ENCODE measurements at places on chromosomes 6 and 20.

GRCh38 chr20:1579488-1579887 is 22.0 kb upstream of the SIRPD start:
- no peak for DNase-seq

DNA sequence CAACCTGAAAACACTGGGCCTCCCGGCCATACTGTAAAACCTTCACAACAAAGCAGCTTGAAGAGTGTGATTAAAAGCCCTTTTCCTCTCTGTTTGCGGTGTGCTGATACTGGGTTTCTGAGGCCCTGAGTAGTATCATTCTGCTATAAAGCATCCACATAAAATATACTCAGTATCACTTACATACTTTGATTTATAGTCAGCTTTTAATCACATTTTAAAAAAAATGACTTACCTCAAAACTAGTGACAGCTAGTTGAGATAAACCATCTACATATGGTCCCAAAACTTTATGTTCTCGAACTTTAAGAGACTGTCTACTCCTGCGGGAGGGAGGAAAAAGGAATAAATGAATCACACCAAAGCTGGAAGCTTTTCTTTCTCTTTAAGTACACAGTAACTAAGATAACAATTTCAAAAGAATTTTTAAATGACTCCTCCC is 135.7 kb downstream of the KIF13A start:
- DNase-seq, result no peak

DNA sequence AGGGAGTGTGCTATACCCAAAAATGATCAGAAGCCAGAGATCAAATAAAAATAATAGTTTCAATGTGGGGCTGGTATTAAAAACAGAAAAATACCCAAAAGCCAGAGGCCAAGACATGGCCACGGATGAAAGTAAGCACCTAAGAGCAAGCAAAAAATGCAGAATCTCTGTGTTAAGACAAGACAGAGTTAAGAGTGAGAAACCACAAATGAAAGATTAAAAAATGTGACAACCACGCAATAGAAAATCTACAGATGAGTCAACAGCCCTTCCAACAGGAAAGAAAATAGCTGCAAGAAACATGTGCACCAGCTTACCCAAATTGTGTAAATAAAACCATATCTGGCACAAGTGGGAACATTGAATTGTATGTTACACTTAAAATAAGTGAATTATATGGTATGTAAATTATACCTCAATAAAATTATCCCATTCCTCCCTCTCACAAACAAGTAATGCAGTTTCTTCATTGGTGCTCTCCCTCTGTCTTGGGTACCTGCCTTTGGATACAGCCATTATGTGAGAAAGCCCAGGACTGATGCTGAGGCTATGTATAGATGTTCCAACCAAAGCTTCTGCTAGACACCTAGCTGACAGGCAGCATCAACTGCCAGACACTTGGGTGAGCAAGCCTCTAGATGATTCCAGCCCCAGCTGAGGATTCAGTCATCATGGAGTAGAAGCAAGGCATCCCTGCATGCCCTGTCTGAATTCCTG is 55.3 kb upstream of the UFL1 start:
- DNase-seq, result no peak

- no peak for DNase-seq
Observed at GRCh38 chr6:41736186-41736733, 852 bp upstream of the TFEB start.

DNA sequence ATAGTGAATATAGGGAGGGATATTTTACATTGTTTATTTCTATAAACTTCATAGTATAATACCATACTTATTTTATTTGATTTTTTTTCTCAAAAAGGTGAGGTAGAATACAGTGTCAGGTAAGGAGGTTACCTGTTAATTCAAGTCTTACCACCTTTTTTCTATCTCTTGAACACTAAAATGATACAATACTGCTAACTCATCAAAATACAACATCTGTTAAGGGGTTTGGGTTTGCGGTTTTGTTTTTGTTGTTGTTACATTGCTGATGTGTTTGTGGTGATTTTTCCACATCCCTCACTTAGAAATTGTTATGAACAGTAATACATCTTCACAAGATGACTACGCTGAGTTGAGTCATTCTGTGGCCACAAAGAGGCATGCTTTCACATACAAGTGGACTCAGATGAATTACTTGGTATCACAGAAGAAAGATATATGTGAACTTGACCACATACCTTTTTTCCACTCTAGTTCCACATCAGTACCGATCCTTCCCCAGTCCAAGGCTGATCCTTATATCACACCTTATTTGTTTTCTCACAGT is 139.4 kb upstream of the ID4 start:
- no peak for DNase-seq

GRCh38 chr6:148608199-148608951 is 138.5 kb upstream of the UST start:
- DNase-seq, result no peak

DNA sequence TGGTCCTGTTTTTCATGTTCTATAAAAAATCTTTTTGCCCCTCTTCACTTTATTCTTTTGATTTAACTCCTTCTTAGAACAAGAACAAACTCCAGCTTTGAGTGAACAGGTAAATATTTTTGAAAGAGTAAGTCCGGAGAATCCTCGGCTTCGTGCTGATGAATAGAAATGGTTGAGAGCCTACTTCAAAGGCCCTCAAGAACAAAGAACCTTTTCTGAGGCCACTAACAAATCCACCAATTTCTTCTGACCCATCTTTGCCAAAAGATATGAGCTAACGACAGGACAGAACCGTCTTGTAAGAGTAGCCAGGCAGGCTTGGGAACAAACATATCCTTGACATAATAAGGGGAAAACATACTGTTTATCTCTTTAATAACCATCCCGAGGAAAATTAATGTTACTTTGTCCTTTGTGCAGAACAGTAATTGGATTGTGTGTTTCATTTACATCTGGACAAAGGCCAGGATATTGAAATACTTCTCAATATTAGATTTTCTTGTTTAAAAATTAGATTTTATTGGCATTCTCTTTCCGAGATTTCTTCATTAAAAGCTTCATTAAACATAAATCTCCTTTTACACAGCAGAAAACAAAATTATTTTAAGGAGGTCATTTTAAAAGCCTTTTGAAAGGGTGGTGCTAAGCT is 52.9 kb downstream of the NOX3 start:
- DNase-seq, result no peak

DNA sequence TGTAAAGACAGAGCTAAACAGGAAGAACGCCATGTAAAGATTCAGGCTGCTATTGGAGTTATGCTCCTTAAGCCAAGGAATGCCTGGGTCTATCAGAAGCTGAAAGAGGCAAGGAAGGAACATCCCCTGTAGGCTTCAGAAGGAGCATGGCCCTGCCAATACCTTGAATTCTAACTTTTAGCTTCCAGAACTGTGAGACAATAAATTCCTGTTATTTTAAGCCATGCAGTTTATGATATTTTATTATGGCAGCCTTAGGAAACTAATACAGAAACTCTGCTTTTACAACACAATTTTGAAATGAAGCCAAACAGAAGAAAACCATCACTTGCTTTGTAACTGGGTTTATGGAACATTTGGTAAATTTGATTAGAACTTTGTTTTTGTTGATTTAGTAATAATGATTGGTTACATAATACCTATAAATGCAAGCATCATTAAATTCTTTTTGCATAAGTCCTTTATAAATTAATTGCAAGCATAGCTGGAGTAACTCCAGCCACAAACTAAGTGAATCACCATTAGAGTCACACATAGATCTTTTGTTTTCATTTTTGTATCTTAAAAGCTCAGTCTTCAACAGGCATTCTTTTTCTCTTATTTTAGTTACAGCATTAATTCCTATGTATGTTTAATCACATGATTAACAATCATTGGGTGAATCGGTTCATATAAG is 33.5 kb upstream of the TSPYL1 start:
- no peak for DNase-seq

GRCh38 chr20:47851774-47852173 is 66.5 kb upstream of the SULF2 start:
- no peak for DNase-seq

DNA sequence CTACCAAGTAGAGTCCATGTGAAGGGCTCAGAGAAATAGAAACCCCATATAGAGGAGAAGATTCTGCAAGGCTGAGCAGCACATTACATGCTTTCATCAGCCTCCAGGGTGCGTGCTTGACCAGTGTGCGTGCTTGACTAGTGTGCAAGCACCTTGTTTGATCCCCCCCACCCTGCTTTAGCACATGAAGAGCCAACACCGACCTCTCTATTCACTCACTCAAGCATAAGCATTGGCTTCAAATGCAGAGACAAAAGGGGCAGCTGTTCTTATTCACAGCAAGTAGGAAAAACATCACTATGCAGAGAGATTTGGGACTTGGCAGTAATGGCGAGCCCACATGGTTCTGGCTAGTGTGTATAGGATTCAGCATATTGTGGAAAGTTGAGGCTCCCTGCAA is 278.7 kb upstream of the RNF217 start:
- DNase-seq, result no peak

GRCh38 chr6:154548130-154548830 is 37.8 kb upstream of the CNKSR3 start:
- DNase-seq, result no peak

DNA sequence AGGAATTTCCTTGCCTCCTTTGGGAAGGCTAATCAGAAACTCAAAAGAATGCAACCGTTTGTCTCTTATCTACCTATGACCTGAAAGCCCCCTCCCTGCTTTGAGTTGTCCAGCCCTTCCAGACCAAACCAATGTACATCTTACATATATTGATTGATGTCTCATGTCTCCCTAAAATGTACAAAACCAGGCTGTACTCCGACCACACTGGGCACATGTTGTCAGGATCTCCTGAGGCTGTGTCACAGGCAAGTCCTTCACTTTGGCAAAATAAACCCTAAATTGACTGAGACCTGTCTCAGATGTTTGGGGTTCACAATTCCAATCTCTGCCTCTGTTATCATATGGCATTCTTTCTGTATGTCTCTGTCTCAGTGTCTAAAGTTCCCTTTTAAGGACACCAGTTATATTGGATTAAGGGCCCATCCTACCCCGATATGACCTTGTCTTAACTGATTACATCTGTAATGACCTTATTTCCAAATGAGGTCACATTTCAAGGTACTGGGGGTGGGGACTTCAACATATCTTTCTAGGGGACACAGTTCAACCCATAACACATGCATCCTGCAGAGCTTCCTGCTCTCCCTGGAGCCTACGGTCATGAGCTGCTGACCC is 513.5 kb upstream of the JARID2 start:
- DNase-seq, result no peak

DNA sequence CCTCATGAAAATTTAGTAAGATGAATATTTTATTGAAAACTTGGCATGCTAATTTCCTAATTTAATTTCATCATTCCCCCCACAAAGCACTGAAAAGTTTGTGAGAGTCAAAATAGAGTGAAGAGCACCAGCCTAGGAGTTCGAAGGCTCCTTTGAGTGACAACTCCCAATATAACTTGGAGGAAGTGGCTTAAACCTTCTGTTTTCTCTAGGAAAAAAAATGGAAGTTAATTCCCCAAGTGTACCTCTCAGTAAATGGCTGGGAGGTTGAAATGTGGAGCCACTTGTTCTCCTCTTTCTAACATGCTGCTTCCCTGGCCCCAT is 107.3 kb downstream of the MAP3K7 start:
- no peak for DNase-seq

GRCh38 chr6:89736893-89737292 is 82.7 kb downstream of the MDN1 start:
- no peak for DNase-seq

- no peak for DNase-seq
Observed at GRCh38 chr6:168029459-168030217, 32.2 kb downstream of the KIF25 start.

GRCh38 chr20:58702161-58702510 is 9.5 kb downstream of the NPEPL1 start:
- DNase-seq, result no peak

DNA sequence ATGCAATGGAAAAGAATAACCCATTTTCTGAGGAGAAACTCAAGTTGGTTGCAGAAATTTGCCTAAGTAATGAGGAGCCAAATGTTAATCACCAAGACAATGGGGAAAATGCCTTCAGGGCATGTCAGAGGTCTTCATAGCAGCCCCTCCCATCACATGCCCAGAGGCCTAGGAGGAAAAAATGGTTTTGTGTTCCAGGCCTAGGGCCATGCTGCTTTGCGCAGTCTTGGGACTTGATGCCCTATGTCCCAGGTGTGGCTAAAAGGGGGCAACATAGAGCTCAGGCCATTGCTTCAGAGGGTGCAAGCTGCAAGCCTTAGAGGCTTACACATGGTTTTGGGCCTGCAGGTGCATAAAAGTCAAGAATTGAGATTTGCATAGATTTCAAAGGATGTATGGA is 485.9 kb downstream of the EYS start:
- no peak for DNase-seq

GRCh38 chr6:46923476-46923875 is 1.7 kb upstream of the ADGRF5 start:
- no peak for DNase-seq

DNA sequence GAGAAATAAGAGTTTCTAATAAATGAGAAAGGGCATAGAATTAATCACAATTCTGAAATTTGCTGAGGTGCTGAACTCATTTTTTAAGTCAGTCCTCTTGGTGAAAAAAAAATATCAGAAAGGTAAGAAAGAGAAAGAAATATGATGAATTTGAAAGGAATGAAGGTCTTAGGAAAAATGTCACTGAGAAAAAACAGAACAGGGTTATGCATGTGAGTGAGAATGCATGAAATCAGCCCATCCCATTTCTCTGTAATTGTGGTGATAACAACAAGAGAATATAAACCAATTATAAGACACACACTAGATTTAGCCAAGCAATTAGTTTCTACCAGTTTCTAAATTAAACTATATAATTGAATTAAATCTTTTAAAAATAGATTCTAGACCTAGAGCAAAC is 138.9 kb downstream of the TBX18 start:
- no peak for DNase-seq

- DNase-seq, result no peak
Observed at GRCh38 chr6:170237999-170238740, 52.7 kb downstream of the DLL1 start.

DNA sequence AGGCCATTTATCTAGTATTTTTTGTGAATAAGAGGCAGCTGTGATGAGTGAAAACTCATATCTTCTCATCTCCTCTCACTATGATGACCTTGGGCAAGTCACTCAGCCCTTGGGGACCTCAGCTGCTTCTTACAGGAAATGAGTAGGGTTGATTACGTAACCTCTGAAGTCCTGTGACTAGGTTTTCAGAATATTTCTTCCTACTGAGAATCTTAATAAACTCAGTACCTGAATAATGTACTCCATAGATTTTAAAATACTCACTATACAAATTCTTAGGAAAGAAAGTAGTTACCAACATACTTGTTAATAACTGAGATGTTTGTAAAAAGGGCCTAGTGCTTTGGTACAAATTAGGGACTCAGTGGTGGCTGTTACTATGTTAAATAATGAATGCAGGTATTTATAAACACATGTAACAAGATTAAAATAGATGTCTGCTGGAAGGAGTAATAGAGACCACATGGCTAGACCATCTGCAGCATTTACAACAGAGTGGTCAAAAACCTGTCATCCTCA is 60.9 kb downstream of the RPRD1B start:
- peak; percentile 6 for DNase-seq

DNA sequence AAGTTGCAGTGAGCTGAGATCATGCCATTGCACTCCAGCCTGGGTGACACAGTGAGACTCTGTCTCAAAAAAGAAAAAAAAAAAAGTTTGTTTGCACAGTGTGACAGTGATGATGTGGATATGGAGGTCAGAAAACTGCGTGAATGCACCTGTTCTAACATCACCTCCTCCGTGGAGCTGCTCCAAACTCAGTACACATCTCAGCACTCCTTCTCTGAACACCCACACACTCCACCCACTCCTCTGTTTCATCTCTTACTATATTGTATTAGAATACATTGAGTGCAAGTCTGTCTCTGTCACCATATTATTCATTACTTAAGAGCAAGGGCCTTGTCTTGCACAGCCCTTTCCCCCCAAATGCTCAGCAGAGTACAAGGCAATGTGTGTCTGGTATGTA is 51.5 kb upstream of the ENPP4 start:
- no peak for DNase-seq

Data from activated CD4-positive, alpha-beta T cell treated with anti-CD3 and anti-CD28 coated beads, Interleukin-2, amount 50 U/mL, for 1 hour (primary cell).